ENCODE measurements at places on chromosomes 2 and 18. TPM values are rescaled to one million over a fixed set of nuclear protein-coding genes. Genes with fewer than 3 reads are reported as not detected.

GRCh38 chr2:69975853-69976462, 14.5 kb upstream of the ASPRV1 start:
- H3K36me3 ChIP-seq: no peaks in the 10 kb centered on the region
- DNase-seq: no peak
- no peaks in the 10 kb centered on the region for H3K27me3 ChIP-seq
- peaks cover 24% of the 10 kb centered on the region for H3K4me1 ChIP-seq
- H3K27ac ChIP-seq: no peak overlapping the region

GRCh38 chr2:42764096-42764495, at the start of gene OXER1:
TSS of gene OXER1 (minus strand) at chr2:42764135. CDS start at chr2:42764062, 73 bp downstream.
- peaks cover 1% of the 10 kb centered on the region for H3K36me3 ChIP-seq
- H3K4me1 ChIP-seq: peaks cover 11% of the 10 kb centered on the region
- no peak within 1 kb of the TSS for H3K4me3 ChIP-seq
- H3K27me3 ChIP-seq: no peaks in the 10 kb centered on the region
- DNase-seq: no peak

The COL5A2 gene
- total RNA-seq: 1.6 TPM

- no peak overlapping the region for H3K27ac ChIP-seq
- DNase-seq: no peak
- peaks cover 36% of the 10 kb centered on the region for H3K27me3 ChIP-seq
- no peaks in the 10 kb centered on the region for H3K4me1 ChIP-seq
- no peak overlapping the region for H3K4me3 ChIP-seq
- no peaks in the 10 kb centered on the region for H3K36me3 ChIP-seq
Measured at GRCh38 chr2:44879269-44880124, 62.0 kb upstream of the SIX3 start.

DNA sequence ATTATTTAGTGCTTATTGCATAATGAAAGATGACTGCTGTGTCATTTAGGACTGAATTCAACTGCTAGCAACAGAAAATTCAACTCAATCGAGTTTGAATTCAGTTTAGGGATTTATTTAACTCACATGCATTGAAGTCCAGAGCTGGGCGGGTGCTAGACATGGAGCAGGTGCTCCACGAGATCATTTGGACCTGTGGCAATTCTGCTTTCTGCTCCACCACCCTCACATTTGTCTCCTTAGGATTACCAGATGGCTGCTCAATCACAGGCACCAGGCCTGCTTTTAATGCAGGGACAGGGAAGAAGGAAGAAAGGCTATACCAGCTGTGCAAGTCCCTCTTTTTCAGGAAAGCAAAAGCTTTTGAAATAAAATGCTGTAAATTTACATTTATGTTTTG, 572.9 kb upstream of the SLC8A1 start:
- DNase-seq: no peak
- H3K4me1 ChIP-seq: no peaks in the 10 kb centered on the region
- no peaks in the 10 kb centered on the region for H3K36me3 ChIP-seq
- H3K27ac ChIP-seq: no peak overlapping the region
- H3K4me3 ChIP-seq: no peak overlapping the region

DNA sequence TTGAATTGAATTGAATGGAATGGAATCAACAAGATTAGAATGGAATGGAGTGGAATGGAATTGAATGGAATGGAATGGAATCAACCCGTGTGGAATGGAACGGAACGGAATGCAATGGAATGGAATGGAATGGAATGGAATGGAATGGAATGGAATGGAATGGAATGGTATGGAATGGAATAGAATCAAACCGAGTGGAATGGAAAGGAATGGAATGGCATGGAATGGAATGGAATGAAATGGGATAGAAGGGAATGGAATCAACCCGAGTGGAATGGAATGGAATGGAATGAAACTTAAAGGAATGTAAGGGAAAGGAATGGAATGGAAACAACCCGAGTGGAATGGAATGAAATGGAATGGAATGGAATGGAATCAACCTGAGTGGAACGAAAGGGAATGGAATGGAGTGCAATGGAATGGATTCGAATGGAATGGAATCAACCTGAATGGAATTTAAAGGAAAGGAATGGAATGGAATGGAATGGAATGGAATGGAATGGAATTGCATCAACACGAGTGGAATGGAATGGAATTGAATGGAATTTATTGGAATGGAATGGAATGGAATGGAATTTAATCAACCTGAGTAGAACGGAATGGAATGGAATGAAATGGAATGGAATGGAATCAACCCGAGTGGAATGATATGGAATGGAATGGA, 1146.6 kb downstream of the RPIA start:
- no peak overlapping the region for H3K4me3 ChIP-seq
- H3K27me3 ChIP-seq: no peaks in the 10 kb centered on the region
- peaks cover 18% of the 10 kb centered on the region for H3K36me3 ChIP-seq
- no peak overlapping the region for H3K27ac ChIP-seq
- H3K4me1 ChIP-seq: peaks cover 13% of the 10 kb centered on the region
- no peak for DNase-seq

The COL3A1 gene
- not detected for total RNA-seq
